Central memory CD8-positive, alpha-beta T cell (primary cell): ENCODE measurements at places on chromosomes 16 and 17.
A peak's percentile ranks its signal among the peaks of the same experiment; 100 is the strongest.

DNA sequence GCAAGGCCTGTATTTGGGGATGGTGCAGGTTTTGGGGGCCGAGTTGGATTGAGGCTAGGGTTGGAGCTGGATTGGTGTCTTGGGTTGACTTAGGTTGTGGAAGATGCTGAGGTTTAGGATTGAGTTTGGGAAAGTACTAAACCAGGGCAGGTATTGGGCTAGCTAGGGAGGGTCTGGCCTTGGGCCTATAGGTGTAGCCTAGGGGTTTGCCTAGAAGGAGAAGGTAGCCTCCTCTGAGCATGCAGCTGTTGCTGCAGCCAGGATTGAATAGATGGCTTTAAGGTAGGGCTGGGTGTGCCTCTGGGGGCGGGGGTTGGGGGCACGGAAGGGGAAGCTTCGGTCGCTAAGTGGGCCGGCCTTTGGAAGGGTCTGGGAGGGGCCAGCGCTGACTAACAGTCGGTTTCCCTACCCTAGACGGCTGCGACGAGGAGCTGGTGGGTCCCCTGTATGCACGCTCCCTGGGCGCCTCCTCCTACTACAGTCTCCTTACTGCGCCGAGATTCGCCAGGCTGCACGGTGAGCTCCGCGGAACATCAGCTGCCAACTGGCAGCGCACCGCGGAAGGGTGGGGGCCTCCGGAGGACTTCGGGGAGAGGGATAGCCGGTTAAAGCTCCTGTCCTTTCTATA lies 1.2 kb downstream of the CNTNAP1 start:
- peaks cover 44% of the 10 kb centered on the region for H3K4me1 ChIP-seq
- no peak overlapping the region for H3K27ac ChIP-seq
- peaks cover 9% of the 10 kb centered on the region for H3K36me3 ChIP-seq

DNA sequence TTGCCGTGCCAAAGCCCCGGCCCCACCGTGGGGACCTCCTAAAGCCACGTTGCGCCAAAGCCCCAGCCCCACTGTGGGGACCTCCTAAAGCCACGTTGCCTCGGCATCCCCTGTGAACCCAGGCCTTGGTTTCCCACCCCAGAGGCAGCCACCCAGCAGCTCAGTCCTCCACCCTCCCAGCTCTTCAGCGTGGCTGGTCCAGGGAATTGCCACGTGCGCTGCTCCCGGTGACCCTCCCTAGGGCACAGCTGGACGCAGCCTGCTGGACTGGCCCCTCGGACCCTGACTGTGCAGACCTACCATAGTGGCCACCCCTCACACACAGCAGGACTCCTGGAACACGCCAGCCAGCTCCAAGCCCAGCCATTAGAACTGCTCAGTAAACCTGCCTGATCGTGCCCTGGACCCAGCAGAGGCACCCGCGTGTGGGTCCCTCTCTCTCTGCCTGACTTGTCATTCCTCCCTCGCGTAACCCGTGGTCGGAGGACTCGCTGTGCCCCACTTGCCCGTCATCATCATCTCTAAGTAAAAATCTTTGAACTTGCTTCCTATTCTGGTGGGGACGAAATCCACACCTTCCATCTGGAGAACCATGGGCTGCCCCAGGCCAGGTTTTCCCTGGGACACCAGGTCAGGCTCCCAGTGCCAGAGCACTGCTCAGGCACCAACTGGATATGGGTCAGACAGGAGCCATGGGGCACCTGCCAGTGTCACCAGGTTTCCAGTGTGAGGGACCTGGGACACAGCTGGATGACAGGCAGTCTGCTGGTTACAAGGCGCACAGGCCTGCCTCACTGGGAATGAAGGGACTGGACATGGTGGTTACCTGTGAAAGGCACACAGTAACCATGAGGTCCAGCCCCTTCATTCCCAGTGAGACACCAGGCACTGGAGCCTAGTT lies 5.6 kb downstream of the CIAO3 start:
- no peak overlapping the region for H3K27ac ChIP-seq
- DNase-seq = no peak
- peaks cover 6% of the 10 kb centered on the region for H3K4me1 ChIP-seq
- peaks cover 38% of the 10 kb centered on the region for H3K36me3 ChIP-seq

- H3K27ac ChIP-seq = peak overlapping the region; percentile 95
- no peaks in the 10 kb centered on the region for H3K27me3 ChIP-seq
- peak; percentile 48 for DNase-seq
- H3K36me3 ChIP-seq = peaks cover 4% of the 10 kb centered on the region
- peak overlapping the region; percentile 72 for H3K4me3 ChIP-seq
Measured at GRCh38 chr16:85055493-85056210, 28.1 kb downstream of the KIAA0513 start.

DNA sequence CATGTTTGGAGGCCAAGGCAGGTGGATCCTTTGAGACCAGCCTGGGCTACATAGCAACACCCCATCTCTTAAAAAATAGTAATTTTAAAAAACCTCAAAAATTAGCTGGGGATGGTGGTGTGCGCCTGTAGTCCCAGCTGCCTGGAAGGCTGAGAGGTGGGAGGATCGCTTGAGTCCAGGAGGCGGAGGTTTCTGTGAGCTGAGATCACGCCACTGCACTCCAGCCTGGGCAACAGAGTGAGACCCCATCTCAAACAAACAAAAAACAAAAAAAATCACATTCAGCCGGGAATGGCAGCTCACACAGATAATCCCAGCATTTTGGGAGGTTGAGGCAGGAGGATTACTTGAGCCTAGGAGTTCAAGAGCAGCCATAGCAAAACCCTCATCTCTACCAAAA lies 16.4 kb upstream of the YWHAE start:
- no peak overlapping the region for H3K27ac ChIP-seq
- no peak for DNase-seq
- H3K27me3 ChIP-seq = no peaks in the 10 kb centered on the region
- peaks cover 15% of the 10 kb centered on the region for H3K36me3 ChIP-seq
- no peaks in the 10 kb centered on the region for H3K4me1 ChIP-seq

- H3K27ac ChIP-seq = no peak overlapping the region
- no peak for DNase-seq
- H3K4me3 ChIP-seq = no peak overlapping the region
- H3K27me3 ChIP-seq = peaks cover 21% of the 10 kb centered on the region
Measured at GRCh38 chr17:73265646-73266640, 4.3 kb upstream of the CPSF4L start.

DNA sequence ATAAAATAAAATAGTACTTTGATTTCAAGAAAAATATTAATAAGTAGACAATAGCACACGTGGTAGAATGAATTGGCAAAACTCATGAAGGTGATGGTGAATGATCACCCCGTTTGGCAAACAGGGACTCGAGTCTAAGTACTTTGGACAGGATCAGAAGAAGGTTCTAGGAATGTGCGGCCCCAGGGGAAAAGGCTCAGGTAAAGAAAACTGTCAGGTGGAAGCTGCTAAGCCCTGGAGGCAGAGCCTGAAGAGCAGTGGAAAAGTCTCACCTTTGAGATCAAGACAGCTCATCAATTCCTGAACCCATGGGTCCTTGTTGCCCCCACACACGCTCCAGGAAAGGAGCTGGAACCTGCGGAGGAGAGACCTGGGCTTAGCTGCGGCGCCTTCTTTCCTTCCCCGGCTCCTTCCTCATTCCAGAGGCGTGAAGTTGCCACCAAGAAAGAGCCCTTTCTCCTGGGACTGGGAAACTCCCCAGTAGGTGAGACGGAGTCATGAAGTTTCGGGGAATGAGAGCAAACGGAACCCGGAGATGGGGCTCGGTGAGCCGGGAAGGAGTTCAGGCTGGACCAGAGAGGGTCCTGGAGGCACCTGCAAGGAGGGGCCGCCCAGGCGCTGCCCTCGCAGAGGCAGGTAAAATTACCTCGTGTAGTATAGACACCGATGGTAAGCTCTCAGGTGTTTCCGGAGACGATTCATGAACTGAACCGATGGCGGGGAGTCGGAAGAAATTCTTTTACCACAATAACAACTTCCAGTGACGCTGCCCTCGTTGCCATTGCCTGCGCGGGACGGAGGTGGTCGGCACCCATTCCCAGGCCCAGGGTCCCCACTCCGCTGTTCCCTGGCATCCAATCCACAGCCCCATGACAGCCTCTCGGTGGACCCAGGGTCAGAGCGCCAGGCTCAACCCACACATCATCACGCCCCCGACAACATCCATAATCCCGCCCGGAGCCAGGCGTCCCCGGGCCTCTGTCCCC lies 1.2 kb upstream of the ZMYND15 start:
- H3K27me3 ChIP-seq = peaks cover 37% of the 10 kb centered on the region
- H3K4me3 ChIP-seq = peak overlapping the region; percentile 78
- H3K36me3 ChIP-seq = peaks cover 8% of the 10 kb centered on the region
- peaks cover 23% of the 10 kb centered on the region for H3K4me1 ChIP-seq
- H3K27ac ChIP-seq = peak overlapping the region; percentile 84
